Upper lobe of left lung (tissue), 6 donors: ENCODE measurements at places on chromosomes 1 and 21. TPM values are rescaled to one million over a fixed set of nuclear protein-coding genes. Genes with fewer than 3 reads are reported as not detected.

TSPEAR gene
- total RNA-seq = not detected

DNA sequence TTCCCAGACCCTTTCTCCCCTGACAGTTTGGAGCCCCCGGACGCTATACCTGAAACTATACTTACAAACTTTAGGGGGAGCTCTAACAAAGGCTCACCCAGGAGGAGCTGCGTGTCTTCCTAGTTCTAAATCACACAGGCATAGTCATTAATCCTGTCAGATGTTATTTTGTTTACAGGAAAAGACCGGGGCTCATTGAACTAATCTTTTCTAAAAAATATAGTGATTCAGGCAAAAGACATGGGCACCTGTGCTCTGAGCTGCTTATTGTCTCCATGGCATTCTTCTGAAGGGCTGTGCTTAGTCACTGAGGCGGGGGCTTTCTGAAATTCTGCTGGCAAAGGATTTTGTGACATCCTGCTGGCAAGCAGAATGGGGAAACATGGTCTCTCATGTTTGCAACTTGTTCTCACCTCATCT lies 1577.0 kb downstream of the NCAM2 start:
- DNase-seq = no peak

DNA sequence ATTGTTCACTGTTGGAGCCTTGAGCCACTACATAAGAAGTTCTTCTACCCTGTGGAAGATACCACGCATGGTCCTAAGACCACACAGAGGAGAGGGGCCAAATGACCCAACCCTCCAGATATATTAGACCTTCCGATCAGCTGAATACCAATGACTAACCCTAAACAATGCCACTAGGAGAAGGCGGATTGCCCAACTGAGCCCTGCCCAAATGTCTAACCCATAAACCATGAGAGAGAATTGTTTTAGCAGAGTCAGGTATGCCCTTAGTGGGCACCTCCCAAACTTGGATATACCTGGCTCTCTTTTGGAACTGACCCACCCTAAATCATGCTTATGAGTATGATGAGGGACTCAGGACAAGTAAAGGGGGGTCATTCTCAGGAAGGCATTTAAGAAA lies 12.3 kb downstream of the SMG5 start:
- DNase-seq = no peak

ZNF436 gene
- 8.4 TPM for total RNA-seq

GRCh38 chr1:53594391-53595180 lies 135.4 kb downstream of the DMRTB1 start:
- DNase-seq = no peak

S100A9 gene
- total RNA-seq = 729 TPM

DNA sequence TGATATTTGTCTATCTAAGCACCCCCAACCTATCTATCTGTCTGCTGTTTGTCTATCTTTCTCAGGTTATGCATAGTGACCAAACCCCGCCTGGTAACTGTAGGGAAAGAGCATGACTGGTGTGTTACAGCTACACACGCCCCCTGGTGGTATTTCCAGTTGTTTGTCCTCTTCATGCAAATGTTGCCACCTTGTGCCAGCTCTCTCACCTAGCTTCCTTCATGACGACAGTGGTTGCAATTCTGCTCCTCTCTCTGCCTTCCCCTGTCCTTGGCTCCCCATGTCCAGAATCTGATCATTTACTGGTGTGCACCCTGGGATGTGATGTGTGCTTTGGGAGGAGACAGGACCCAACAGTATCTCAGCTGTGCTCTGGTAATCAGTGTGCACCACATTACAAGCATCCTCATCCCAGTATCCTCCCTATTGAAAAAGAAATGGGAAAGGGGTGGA lies 8.1 kb upstream of the INKA2 start:
- DNase-seq = no peak

DNA sequence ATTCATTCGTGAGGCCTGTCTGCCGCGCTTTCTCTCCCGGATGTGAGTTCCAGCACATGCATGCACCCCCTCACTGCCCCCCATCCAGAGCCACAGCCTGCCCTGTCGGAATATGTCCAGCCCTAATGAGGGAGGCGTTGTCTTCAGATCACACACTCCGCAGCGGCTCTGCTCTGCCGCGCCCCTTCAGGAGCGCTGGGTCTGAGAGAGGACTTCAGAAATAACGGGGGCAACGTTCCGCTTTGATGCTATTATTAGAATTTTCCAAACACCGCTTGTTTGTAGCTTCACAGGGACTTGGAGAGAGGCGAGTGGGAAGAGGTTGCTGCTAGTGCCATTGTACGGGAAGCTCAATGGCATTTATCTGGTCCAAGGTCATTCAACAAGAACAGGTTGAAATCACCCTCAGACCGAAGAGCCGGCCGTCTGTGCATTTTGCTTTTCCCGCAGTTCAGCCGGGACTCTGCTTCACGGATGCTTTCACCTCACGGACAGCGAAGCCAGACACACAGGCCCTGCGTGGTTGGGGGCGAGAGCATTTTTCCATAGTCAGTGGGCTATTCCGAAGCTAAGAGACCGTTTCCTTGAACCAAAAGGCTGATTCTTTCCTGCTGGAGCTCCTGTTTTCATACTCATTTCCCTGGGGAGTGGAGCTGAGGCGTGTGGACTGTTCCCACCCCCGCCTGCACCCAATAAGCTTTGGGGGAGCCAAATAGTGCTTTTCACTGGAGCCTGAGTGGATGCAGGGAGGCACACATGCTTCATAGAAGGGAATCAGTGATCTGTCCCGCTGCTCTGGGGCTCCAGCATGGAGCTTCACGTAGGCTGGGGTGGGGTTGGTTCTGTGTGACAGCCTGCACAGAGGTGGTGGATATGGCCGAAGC lies 69.7 kb downstream of the GALNT2 start:
- DNase-seq = no peak

DNA sequence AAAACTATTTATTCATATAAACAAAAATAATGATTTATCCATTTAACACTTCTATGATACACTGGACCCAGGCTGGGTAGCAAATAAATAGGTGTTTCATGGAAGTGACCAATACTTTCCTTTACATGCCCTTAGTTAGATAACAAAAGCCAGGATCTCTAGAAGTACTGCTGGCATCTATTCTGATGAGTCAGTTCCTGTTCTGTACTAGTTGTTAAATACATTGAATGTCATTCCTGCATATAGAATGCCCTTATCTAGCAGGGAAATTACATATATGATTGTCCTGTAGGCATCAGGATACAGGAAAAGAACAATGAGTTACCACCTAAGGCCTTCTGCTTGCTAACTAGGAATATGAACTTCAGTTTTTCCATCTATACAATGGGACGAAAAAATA lies 130.8 kb downstream of the HFM1 start:
- no peak for DNase-seq

DNA sequence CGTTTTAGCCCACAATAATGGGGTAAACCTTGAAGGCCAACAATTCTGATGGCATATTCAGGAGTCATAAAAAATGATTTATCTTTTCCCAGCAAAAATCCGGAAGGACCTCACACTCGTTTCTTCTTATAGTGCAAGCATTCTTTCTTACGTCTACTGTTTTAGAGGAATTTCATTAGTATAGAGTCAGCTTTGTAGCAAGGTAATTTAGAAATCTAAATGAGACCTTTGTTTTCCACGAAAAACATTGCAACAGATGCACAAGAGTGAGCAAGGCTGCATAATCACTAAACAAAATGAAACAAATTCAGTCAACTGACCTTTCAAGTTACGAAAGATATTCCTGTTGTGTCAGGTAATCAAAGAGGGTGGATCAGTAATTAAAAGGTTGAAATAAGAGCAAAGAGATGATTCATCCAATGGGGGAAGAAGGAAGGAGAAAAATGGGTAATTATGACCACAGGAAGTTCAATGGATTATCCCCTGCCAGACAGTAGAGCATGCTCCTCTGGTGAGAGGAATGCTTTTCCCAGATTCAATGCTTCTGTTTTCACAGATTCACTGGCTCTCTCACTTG lies 560 bp upstream of the CSDE1 start:
- DNase-seq = no peak

DNA sequence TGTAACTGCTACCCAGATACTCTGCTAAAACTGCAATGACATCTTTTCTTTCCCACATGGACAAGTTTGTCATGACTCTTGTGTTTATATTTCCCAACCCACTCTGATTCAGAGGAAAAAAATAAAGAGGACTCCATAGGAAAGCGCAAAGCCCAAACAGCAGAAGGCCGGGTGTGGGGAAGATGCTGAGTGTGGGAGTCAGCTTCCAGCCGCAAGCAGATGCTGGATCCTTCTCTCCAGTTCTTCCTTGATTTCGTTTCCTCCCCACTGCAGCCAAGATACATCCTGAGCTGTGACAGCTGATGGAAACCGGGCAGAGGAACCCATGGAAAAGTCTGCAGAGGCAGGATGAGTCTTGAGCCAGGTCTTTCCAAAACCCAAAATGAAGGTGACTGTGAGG lies 498.2 kb downstream of the PLPP3 start:
- DNase-seq = no peak

DNA sequence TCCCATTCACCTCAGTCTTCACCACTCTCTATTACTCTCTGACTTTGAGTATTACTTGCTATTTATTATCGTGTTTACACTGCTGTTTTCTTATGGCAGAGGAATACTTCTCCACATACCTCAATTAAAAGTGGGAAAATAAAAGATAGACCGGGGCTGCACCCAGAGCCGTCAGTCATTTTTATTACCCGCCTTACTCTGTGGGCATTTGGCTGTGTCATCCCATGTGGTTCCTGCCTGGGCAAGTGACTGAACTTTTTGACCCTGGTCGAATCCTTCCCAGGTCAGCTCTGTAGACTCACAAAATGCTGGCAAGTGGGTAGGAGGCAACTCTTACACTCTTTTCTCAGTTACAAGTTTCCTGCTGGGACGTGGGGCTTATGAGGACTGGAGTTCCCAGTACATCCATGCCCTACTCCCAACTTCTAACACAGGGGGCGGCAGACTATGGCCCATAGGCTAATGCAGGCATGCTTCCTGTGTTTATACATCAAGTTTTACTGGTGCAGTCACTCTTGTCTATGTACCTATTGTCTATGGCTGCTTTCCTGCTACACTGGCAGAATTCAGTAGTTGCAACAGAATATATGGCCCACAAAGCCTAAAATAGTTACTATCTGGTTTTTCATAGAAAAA lies 69.5 kb upstream of the KCND3 start:
- no peak for DNase-seq

- DNase-seq = no peak
Measured at GRCh38 chr1:70762386-70762785, 285.2 kb downstream of the PTGER3 start.

DNA sequence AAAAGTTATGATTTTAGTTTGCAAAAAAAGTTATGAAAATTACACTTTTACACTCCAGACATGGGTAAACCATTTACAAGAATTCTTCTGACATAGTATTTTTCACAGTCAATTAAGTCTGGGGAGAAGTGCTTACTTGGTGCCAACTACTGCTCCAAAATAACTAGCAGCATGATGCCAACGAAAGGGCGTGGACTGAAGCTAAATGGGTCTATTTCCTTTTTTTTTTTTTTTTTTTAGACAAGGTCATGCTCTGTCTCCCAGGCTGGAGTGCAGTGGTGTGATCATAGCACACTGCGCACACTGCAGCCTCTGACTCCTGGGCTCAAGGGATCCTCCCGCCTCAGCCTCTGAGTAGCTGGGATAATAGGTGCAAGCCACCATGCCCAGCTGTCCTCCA lies 43.2 kb downstream of the FMO4 start:
- no peak for DNase-seq

- no peak for DNase-seq
Measured at GRCh38 chr21:30434033-30434631, 4.1 kb downstream of the KRTAP13-4 start.

TCP10L gene
- total RNA-seq = not detected

OR2L13 gene
- not detected for total RNA-seq

OR2T33 gene
- total RNA-seq = not detected

DNA sequence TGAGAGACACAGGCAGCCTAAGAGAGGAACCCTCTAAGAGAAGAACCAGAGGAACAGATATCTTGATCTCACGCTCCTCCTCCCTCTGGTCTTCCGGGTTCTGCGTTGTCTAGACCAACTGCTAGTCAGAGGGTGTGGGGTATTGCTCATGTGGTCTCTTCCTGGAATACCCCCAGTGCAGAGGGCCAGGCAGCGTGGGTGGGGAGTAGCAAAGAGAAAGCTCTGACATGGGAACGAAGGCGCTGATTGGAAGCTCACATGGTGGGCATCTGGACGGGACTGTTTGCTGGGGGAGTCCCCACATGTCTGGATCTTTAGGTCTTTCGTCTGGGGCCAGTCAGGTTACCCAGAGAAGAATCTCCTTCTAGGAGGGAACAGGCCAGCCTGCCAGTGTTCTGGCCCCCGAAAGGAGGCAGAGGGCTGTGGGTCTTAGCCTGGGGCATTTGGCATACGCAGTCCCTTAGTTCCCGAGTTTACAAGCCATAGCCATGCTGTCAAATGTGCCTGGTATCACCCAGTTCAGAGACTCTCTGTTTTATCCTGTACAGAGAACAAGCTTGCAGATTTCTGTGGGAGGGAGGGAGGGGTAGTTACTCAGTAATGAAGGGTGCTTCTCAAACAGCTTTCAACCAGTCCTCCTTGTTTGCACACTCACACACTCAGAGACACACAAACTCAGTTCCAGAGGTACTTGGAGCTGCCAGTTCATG lies 18.3 kb upstream of the IL6R start:
- peak; percentile 52 for DNase-seq

C1orf226 gene
- 11.5 TPM for total RNA-seq

GRCh38 chr1:55635856-55636255 lies 420.7 kb upstream of the USP24 start:
- no peak for DNase-seq

DNA sequence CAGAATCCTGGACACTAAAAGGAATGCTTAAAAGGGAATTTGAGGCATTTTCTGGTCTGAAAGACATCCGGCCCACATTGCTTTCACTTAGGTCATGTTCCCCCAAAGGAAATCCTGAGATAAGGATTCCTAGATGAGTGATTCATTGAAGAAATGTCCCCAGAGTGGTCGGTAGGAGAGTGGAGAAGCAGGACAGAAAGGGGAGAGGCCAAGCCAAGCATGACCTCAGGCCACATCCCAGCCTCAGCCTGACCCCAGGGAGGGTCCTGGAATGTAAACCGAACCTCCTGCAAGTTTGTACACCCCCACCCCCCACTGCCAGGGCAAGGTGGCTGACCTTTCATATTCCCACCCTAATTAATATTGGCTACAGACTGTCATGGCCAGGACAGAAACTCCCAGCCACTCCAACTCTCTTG lies 16.6 kb downstream of the HIVEP3 start:
- no peak for DNase-seq

CD247 gene
- 7.9 TPM for total RNA-seq

NBPF20 gene
- total RNA-seq = 3.9 TPM

IFI44L gene
- 24.2 TPM for total RNA-seq

- no peak for DNase-seq
Measured at GRCh38 chr1:112778137-112778536, 63.0 kb upstream of the PPM1J start.

IL10 gene
- total RNA-seq = 0.55 TPM

DNA sequence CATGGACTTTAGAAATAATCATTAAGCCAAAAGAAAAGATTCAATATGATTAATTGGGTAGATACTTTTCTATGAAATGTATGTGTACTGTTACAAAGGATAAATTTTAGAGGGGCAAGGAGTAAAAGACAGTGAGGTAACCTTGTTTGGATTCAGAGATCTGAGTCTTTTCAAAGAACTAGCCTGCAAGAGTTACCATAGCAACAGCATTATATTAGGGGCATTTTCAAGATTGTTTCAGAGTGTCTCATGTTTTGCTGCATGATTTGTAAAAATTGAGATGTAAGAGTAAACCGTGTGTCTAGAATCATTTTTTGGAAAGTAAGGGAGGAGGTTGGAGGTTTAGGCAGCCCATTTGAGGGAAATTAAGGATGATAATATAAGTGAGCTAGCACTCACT lies 70.6 kb upstream of the KIAA1614 start:
- DNase-seq = no peak

UMODL1 gene
- 0.59 TPM for total RNA-seq
